ENCODE measurements at places on chromosomes 5 and 9.

- DNase-seq: no peak
Observed at GRCh38 chr5:38666668-38667498, 110.4 kb upstream of the LIFR start.

GRCh38 chr5:79613549-79613948, 1.3 kb downstream of the TENT2 start:
- DNase-seq: no peak

DNA sequence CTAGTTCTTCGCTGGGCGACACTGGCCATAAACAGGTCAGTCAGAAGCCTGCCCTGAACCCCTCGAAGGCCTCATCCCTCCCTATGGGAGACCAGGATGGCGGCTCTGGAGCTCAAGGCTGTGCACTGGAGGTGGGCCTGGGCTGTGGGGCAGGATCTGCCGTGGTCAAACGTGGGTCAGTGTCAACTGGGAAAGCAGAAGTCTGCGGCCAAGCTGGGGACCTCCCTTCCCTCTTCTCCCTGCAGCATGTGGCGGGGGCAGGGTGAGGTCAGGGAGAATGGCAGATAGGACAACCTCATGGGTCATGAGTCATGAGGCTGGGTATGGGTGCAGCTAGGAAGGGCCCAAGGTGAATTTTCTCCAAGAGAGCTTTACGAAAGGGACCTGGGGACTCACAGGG, 132.9 kb downstream of the RXRA start:
- DNase-seq: no peak

GRCh38 chr5:144254552-144254951, 83.9 kb downstream of the KCTD16 start:
- no peak for DNase-seq

DNA sequence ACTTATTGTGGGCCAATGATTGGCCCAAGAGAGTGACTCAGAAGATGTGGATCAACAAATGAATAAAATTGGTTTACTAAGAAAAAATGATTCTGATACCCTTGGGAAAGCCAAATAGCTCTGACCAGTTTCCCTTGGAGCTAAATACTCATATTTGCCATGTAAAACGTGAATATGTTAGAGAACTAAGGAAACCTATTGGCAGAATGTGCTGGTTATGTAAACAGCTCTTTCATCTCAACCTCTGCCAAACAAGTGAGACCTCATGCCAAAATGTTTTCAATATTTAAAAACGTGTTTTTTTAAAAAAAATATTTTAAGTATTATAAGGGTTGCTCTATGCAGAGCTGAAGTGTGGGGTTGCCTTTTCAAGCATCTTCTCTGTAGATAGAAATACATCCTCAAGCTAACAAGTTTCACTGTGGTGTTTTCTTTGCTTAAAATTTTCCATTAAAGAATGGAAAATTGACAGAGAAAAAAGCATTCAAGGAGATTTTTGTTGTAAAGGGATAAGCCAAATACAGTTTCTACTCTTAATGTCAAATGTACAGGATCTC, 186.9 kb upstream of the TUT7 start:
- DNase-seq: no peak

DNA sequence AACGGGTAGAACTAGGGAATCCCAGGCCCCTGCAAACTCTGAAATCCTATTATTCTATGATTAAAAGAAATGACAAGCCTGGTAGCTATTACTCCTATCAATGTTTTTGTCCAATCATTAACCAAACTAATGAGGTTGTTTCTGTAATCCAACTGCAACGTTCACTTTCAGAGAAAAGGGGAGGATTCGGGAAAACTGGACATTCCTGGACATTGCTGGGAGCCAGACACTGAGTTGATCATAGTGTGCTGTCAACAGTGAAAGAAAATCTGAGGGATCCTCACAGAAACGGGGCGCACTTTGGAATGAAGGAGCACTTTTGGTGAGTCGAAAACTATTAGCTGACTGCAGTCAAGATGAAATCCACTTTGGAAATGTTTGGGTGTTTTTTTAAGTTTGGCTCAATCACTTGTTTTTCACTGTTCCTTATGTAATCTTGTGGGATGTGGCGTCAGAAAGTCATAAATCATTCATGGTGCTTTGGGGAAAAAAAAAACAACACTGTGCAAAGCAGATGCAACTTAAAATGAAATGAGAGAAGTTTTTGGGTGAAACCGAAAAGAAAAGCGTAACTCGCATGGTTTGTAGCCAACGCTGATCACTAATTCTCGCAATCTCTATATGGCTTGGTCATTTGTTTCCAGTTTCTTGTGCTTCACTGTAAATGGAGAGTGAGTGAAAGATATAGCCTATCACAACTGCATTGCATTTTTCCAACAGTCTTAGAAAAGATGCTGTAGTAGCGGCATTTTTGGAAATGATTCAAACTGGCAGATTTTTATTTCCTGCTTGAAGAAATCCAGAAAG, 51.2 kb upstream of the ADRA1B start:
- DNase-seq: no peak

DNA sequence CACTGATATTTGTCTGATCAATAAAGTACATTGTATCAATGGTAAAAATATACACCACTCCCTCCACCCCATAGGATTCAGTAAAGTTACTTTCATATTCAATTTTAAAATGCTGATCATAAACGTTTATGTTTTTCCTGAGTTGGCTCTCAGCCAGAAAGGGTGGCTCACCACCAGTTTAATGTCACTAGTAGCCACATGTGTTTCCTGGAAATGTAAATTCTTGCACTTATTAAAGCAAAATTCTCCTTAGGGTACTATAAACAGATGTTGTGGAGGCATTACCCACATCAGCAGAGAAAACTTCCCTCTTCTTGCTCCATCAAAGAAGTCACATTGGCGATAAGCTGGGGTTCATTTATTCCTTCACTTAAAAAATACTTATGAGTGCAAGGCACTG, 210.3 kb downstream of the SREK1 start:
- DNase-seq: no peak

DNA sequence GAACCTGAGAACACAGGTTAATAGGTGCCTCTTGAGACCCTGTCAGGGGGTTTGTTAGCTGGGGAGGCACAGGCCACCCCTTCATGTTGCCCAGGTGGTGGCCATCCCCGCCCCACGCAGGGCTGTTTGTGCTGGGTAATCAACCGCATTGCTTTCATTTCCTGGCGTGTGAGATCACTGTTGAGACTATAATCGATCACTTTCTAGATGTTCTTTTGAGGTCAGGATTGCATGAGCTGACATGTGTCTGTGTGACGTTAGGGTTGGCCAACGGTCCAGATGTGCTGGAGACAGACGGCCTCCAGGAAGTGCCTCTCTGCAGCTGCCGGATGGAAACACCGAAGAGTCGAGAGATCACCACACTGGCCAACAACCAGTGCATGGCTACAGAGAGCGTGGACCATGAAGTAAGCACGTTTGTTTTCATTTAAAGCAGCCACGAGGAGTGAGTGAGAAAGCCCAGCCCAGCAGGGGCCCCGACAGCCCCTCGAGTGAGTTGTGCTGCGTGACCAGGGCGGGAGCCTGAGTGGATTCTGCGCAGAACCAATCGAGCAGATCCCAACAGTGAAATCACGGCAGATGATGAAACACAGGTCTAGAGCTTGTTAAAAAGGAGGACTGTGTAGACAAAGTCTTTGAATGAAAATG, 115.0 kb upstream of the CACNA1B start:
- DNase-seq: no peak
